ENCODE measurements at places on chromosomes 1 and 21. TPM values are rescaled to one million over a fixed set of nuclear protein-coding genes. Genes with fewer than 3 reads are reported as not detected.

The NUDT17 gene
- total RNA-seq: 3.8 TPM

The HSPB7 gene
- not detected for total RNA-seq

The LCE2C gene
- total RNA-seq: not detected

The PRELP gene
- not detected for total RNA-seq

The EVI5 gene
- total RNA-seq: 37.2 TPM

The PDIK1L gene
- total RNA-seq: 14.9 TPM

The CASP9 gene
- total RNA-seq: 10.5 TPM

The PKP1 gene
- total RNA-seq: not detected

The TPTE gene
- not detected for total RNA-seq

The CD48 gene
- total RNA-seq: 194 TPM

The GCSAML gene
- total RNA-seq: not detected

The CACNA1S gene
- not detected for total RNA-seq

The NR5A2 gene
- not detected for total RNA-seq

The DMBX1 gene
- total RNA-seq: 0.12 TPM

The KLHL21 gene
- 19.4 TPM for total RNA-seq

The MCOLN2 gene
- 42.1 TPM for total RNA-seq

The NPHS2 gene
- total RNA-seq: not detected

The HTR6 gene
- 0.17 TPM for total RNA-seq

The CENPF gene
- total RNA-seq: 92.4 TPM

The MAB21L3 gene
- total RNA-seq: not detected

The OSCP1 gene
- total RNA-seq: 1.8 TPM

The XCL2 gene
- total RNA-seq: 1.1 TPM

The PLEKHN1 gene
- total RNA-seq: 5.8 TPM

The AGO1 gene
- 28.8 TPM for total RNA-seq

The NHLH1 gene
- 0.22 TPM for total RNA-seq

The PGLYRP3 gene
- total RNA-seq: not detected

The EFNA3 gene
- total RNA-seq: 2.4 TPM

The PTGER3 gene
- total RNA-seq: not detected

Measured in activated CD4-positive, alpha-beta memory T cell treated with anti-CD3 and anti-CD28 coated beads for 36 hours (primary cell).